ENCODE measurements at places on chromosomes 5 and 9.

GRCh38 chr5:172441262-172441751, 13.0 kb downstream of the SH3PXD2B start:
- no peak for DNase-seq

DNA sequence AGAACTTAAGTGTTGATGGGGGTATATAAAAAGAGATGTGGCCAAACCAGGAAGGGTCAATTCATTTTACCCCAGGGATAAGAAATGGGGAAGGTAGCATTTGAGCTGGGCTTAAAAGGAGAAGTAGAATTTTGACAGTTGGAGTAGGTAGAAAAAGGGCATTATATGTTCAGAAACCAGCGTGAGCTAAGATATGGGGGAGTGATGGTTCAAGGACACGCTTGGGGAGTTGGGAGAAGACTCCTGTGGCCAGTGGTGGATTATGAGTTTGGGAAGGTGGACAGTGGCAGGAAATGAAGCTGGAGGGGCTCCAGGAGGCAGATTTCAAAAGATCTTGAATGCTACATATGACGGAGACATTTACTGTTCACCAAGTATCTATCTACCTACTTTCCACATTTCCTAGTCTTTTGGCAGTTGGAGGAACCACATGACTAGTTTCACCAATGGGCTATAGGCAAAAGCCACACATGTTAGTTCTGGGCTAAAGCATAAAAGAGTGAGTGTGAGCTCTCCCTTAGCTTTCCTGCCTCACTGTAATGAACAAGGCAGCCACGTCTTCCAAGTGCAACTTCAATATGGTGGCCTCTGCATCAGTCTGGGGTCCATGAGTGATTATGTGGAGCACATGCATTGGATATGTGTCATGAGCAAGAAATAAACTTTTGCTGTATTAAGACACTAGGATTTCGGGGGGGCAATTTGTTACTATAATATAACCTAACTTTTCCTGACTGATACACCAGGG, 15.7 kb upstream of the GSN start:
- DNase-seq: no peak

GRCh38 chr5:73859696-73860095, 233.7 kb downstream of the ARHGEF28 start:
- DNase-seq: no peak

- DNase-seq: no peak
Measured at GRCh38 chr9:113946496-113947115, 70.5 kb downstream of the ZNF618 start.

DNA sequence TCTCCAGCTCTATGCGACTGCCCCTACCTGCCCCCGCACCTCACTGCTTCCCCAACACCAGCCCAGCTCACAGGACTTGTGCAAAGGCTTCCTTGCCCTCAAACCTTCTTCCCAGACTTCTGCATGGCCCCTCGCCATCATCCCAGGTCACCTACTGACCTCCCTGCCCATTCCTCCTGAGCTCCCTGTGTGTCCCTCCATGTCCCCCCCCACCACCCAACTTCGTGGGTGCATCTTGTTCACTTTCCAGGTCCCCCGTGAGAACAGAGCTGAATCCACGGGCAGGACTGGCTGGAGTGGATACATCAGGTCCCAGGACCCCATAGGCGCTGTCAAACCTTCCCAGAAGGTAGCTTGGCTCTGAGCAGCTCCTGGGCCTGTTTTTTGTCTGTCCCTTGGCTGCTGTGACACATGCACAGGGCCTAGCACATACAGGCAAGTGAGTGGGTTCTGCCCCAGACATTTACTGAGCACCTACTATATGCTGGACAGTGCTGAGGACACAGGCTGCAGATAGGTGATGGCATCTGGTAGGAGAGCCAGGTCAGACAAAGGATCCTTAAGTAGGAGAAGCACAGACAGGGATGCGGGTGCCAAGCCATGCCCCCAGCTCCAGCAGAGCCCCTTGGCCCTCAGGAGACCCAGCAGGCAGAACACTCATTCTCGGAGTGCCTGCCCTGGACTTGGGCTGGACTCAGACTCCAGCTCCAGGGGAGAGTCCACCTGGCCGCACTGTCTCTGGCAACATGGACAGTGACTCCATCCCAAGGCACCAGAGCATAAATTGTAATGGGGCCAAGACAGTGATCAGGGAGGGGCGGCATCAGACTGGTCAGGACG, 15.0 kb downstream of the NINJ1 start:
- DNase-seq: no peak

- DNase-seq: peak; percentile 22
Measured at GRCh38 chr9:73023025-73023541, 70.2 kb upstream of the ALDH1A1 start.

- DNase-seq: no peak
Measured at GRCh38 chr5:99441235-99441634, 512.4 kb upstream of the CHD1 start.

GRCh38 chr9:15352306-15352705, 45.3 kb upstream of the TTC39B start:
- DNase-seq: no peak

DNA sequence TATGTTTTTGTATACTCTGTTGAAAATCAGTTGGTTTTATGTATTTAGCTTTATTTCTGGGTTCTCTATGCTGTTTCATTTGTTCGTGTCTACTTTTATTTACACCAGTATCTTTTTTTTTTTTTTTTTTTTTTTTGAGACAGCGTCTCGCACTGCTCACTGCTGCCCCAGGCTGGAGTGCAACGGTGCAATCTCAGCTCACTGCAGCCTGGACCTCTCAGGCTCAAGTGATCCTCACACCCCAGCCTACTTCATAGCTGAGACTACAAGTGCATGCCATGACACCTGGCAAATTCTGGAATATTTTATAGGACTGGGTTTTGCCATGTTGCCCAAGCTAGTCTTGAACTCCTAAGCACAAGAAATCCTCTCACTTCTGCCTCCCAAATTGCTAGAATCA, 869.4 kb upstream of the CDH6 start:
- no peak for DNase-seq

GRCh38 chr5:139657363-139658321, 9.5 kb downstream of the CXXC5 start:
- DNase-seq: no peak

- no peak for DNase-seq
Measured at GRCh38 chr5:139394654-139395566, at the start of gene PROB1. PROB1 (minus strand) TSS chr5:139395104; CDS start chr5:139395081, 23 bp downstream.

- no peak for DNase-seq
Measured at GRCh38 chr9:91185193-91185886, 176.4 kb downstream of the AUH start.

DNA sequence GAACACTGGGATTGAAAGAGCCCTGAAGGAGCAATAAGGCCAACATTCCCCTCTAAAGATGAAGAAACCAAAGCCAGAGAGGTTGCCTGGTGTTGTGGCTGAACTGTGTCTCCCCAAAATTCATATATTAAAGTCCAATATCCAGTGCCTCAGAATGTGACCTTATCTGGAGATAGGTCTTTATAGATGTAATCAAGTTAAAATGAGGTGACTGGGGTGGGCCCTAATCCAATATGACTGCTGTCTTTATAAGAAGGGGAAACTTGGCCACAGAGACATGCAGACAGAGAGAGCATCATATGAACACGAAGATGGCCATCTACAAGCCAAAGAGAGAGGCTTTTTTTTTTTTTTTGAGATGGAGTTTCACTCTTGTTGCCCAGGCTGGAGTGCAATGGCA, 66.9 kb upstream of the PLPP1 start:
- no peak for DNase-seq

DNA sequence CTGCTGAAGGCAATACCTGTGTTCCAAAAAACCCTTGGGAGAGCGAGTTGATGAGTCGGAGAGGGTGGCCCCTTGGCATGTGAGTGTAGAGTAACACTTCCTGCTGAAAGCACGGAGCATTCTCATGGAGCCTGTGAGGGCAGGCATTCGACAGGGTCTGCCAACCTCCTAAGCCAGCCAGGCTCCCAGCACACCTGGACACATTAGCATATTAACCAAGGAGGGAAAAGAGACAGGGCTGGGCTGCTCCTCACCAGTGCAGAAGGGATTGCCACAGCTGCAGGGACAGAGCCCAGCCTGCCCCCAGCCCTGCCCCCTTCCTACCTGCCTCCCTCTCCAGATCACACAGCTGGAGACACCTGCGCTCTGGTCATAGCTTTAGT, 46.4 kb upstream of the SEMA4D start:
- no peak for DNase-seq

DNA sequence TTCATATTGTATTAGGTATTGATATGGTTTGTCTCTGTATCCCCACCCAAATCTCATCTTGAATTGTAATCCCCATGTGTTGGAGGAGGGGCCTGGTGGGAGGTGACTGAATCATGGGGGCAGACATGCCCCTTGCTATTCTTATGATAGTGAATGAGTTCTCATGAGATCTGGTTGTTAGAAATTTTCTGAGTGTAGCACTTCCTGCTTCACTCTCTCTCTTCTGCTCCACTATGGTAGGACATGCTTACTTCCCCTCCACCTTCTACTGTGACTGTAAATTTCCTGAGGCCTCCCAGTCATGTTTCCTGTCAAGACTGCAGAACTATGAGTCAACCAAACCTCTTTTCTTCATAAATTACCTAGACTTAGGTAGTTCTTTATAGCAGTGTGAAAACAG, 187.4 kb upstream of the SLC24A2 start:
- no peak for DNase-seq

DNA sequence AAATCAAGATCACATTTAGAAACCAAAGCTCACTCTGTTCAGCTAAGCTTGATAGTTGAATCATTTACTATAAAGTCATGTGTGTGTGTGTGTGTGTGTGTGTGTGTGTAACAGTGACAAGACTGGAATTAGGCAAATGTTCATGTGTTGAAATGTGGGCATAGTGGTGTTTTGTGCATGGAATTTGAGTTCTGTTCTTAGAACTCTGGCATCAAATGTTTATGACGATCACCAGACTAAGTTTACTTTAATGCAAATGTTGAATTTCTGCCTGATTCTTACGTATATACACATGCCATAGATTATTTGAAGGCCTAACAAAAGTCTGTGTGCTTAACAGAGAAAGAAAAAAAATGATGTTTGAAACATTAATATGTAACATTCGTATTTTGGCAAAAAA, 72.8 kb upstream of the COL5A1 start:
- no peak for DNase-seq

- DNase-seq: no peak
Measured at GRCh38 chr5:86997516-86997915, 270.2 kb upstream of the RASA1 start.

DNA sequence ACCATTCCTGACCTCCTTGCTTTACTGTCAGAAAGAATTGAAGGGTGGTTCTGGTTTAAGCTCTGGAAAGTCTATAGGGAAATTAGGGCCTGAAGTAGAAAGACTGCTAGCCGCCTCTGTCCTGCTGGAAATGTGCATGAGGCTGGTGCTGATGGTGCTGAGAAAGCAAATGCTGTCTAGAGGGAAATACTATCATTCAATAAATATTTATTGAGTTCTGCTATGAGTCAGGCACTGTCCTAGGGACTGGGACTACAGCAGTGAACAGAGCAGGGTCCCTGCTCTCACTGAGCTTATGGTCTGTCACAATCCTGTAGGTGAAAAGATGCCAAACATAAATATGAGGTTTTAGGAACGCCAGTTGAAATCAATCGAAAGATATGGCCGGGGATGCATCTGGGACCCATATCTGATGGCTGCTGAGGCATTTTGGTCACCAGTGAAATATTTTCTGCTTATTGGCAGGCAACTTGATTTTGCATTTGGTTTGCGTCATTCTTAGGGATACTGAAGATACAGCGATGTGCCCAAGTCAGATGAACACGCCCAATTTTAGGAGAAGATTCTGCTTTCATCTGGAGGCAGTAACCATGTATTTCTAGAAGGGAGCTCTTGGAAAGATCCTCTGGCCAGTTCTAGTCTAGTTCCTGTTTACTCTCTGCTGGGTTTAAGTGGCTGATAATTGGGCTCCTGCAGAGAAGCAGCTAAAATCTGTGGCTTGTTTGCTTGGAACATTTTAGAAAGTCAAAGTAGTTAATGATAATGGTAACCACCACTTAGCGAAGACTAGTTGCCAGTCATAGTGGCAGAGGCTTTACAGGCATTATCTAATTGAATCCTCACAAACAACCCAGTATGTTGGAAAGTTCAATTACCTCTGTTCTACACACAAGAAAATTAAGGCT, 73.3 kb downstream of the INSYN2B start:
- no peak for DNase-seq

DNA sequence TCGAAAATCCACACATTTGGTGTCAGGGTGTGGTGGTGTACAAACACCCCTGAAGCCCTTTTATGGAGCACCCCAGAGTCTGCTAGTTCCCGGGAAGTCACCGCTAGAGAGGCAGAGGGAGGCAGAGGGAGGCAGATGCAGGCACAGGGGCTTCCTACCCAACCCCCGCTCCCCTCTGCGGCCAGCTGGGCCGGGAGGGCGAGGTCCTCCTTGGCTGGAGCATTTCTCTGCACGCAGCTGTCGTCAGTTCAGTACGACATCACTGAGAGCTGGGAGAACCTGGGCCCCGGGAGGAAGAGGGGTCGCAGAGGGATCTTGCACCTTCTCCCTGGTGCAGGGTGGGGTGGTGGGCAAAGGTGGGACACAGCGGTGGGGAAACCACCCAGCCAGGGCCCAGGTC, 15.8 kb upstream of the UBAC1 start:
- DNase-seq: no peak

DNA sequence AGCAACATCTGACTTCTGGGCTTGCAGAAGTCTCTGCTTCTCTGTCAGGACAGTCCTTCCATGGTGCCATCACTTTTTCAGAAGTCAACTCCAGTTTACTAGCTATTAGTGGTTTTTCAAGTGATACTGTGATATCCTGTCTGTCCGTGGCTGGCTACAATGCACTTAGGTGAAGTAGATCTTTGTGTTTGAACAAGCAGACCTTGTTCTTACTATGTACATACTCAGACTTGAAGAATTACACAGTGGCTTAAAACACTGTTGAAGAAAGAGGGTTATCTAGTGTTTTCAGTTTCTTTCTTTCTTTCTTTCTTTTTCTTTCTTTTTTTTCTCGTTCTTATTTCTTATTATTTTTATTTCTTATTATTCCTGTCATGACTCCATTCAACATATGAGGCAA, 228.7 kb downstream of the NTRK2 start:
- DNase-seq: no peak

DNA sequence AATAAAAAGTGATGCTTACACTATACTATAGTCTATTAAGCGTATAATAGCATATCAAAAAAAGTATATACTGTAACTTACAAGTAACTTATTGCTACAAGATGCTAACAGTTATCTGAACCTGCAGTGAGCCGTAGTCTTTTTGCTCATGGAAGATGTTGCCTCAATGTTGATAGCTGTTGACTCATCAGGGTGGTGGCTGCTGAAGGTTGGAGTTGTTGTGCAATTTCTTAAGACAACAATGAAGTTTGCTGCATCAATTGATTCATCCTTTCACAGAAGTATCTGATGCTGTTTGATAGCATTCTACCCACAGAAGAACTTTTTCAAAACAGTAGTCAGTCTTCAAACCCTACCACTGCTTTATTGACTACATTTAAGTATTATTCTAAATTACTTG, 7.8 kb upstream of the C9orf40 start:
- no peak for DNase-seq

- no peak for DNase-seq
Measured at GRCh38 chr9:115633104-115633503, 515.1 kb upstream of the TNC start.

- no peak for DNase-seq
Measured at GRCh38 chr5:170473642-170474041, 30.2 kb upstream of the KCNIP1 start.
